Purkinje cell (primary cell): ENCODE measurements at places on chromosomes 2 and 18. TPM values are rescaled to one million over a fixed set of nuclear protein-coding genes. Genes with fewer than 3 reads are reported as not detected.

STON1 gene
- polyA plus RNA-seq, result 5.3 and 6.6 TPM in 2 replicates

CRYGD gene
- polyA plus RNA-seq, result 0.42 and 2.2 TPM in 2 replicates

KLF11 gene
- polyA plus RNA-seq, result 0.74 and 1.1 TPM in 2 replicates

RTKN gene
- polyA plus RNA-seq, result not detected in 2 replicates

UNC80 gene
- 12.9 and 14.8 TPM in 2 replicates for polyA plus RNA-seq

CSRNP3 gene
- 27.2 and 27.3 TPM in 2 replicates for polyA plus RNA-seq

SERPINB8 gene
- 10.4 and 20.0 TPM in 2 replicates for polyA plus RNA-seq

ZNF407 gene
- polyA plus RNA-seq, result 3.5 and 4.5 TPM in 2 replicates
